ENCODE measurements at places on chromosomes 3 and 15. TPM values are rescaled to one million over a fixed set of nuclear protein-coding genes. Genes with fewer than 3 reads are reported as not detected.

DNA sequence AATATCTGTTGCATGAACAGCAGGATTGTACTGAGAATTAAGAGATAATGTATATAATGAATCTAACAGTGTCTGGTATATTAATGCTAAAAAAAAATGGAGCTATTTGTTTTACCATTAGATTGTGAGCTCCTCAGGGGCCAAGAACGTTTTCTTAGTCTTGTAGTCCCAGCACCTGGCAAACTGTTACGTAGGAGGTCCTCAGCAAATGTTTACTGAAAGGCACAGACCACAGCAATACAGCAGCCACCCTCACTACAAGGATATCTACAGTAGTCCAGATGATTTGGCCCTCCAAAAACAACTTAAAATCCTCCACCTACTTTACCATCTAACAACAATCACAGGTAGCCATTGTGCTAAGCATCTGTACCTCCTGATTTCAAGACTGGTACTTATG is 59.7 kb downstream of the MSL2 start:
- H3K4me3 ChIP-seq: no peak overlapping the region
- no peak for DNase-seq
- H3K27me3 ChIP-seq: no peaks in the 10 kb centered on the region

DNA sequence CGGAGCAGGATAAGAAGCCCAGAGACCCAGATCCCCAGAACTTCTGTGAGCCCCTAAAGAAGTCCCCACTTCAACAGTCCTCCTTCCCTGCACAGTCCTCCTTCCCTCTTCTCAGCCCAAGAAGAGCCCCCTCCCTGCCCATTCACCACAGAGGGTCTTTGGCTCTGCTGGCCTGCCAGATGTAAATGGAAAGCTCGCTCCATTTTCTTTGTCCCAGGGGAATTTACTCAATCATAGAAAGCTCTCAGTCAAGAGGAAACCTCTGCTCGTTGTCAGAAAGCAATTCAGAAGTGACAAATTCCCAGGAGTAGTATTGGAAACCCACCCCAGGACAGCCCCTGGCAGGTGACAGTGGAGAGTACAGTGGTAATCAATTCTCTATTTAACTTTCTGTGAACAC is 105.5 kb upstream of the SMAD3 start:
- no peaks in the 10 kb centered on the region for H3K36me3 ChIP-seq
- DNase-seq: no peak
- H3K27ac ChIP-seq: no peak overlapping the region
- H3K27me3 ChIP-seq: no peaks in the 10 kb centered on the region
- no peaks in the 10 kb centered on the region for H3K4me1 ChIP-seq

The ZPLD1 gene
- polyA plus RNA-seq: 0.20 TPM

The TFG gene
- polyA plus RNA-seq: 114 TPM

GRCh38 chr3:123559040-123559861 is 25.6 kb downstream of the HACD2 start:
- H3K4me3 ChIP-seq: no peak overlapping the region
- H3K27me3 ChIP-seq: no peaks in the 10 kb centered on the region
- no peak overlapping the region for H3K27ac ChIP-seq
- H3K36me3 ChIP-seq: no peaks in the 10 kb centered on the region

- no peaks in the 10 kb centered on the region for H3K27me3 ChIP-seq
- no peak overlapping the region for H3K4me3 ChIP-seq
- H3K36me3 ChIP-seq: no peaks in the 10 kb centered on the region
- DNase-seq: no peak
Observed at GRCh38 chr3:58646503-58646902, 20.1 kb downstream of the FAM3D start.

The ASB14 gene
- not detected for polyA plus RNA-seq

The NBEAL2 gene
- 13.7 TPM for polyA plus RNA-seq

The PAQR9 gene
- 0.07 TPM for polyA plus RNA-seq

DNA sequence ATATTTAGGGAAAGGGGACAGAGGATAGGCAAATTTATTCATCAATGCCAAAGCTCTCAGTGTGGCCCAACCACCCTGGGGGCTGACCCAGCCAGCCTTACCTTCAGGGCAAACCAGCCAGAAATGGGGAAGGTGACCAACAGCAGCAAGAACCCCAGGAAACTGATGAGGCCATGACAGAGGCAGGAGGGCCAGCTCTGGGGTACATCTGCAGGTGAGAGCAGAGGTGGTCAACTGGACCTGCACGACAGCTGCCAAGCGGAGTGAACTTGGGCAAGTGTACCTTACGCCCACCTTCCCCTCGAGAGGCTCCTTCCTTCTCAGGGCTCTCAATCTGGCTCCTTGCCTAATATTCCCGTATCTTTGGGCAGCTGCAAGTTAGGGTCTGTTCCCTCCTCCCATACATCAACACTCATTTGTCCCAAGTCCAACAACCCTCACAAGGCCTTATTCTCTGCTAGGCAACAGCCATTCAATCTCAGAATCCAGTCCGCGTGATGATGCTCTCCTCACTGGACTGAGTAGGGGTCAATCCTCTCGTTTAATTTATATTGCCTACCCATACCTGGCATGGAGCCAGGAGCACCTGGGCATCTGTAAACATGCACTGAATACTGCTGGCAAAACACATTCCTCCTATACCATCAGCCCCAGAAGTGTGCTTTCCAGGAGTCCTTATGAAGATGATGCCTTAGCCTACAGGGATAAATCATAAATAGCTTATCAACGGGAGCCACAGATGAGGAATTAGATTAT is 1.7 kb downstream of the STOML1 start:
- H3K4me1 ChIP-seq: peaks cover 11% of the 10 kb centered on the region
- no peak overlapping the region for H3K4me3 ChIP-seq
- DNase-seq: no peak

The UBR1 gene
- 7.5 TPM for polyA plus RNA-seq

DNA sequence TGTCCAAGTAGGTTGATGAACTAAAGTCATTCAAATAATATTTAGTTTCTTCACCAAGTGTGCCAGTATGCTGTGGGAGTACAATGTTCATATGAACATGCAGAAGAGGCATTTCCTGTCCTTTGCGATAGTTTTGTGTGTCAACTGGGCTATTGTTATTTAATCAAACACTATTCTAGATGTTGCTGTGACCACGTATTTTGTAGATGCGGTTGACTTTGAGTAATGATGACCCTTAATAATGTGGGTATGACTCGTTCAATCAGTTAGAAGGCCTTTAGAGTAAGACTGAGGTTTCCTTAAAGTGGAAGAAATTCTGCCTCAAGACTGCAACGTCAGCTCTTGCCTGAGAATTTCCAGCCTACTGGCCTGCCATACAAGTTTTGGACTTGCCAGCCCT is 470.7 kb upstream of the CBLB start:
- H3K27me3 ChIP-seq: no peaks in the 10 kb centered on the region
- no peak for DNase-seq
- H3K27ac ChIP-seq: no peak overlapping the region
- no peaks in the 10 kb centered on the region for H3K4me1 ChIP-seq
- no peak overlapping the region for H3K4me3 ChIP-seq

Data from ovary (tissue), 10 donors.